ENCODE measurements at places on chromosomes 5 and 9.

- no peak for DNase-seq
Observed at GRCh38 chr9:14945351-14945750, 35.1 kb upstream of the FREM1 start.

DNA sequence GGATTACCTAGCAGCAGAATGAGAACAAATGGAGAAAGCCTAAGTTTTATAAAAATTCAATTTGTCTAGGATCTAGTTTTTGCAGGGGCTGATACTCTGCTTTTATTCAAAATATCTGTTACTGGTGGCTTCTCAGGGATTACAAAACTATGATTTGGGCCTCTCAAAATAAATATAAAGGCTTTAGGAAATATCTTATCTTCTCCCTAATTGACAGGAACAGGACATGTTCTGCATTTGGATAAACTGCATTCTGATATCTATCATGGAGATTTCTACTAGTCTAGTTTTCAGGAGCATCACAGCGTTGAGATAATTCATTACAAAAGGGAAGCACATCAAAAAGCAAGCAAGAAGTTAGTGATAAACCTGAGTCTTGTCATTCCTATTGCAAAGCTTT is 127.1 kb upstream of the ITGA1 start:
- DNase-seq = no peak

GRCh38 chr9:124040935-124041816 is 29.6 kb downstream of the LHX2 start:
- DNase-seq = peak; percentile 20

GRCh38 chr5:83393504-83393866 is 78.1 kb upstream of the VCAN start:
- DNase-seq = no peak

- no peak for DNase-seq
Observed at GRCh38 chr5:121853850-121854249, 2.2 kb downstream of the FTMT start.

- no peak for DNase-seq
Observed at GRCh38 chr9:13053504-13053903, 226.0 kb downstream of the MPDZ start.

Data from NCI-H748 treated with DMSO at 0.1 percent for 48 hours (cell line).